ENCODE measurements at places on chromosomes 4 and X. TPM values are rescaled to one million over a fixed set of nuclear protein-coding genes. Genes with fewer than 3 reads are reported as not detected.

MAGEC3 gene
- not detected for total RNA-seq

TSPAN7 gene
- total RNA-seq: 13.5 TPM

SPACA5B gene
- not detected for total RNA-seq

GRCh38 chrX:139106069-139106468 lies 394.6 kb upstream of the FGF13 start:
- no peak for DNase-seq

DNA sequence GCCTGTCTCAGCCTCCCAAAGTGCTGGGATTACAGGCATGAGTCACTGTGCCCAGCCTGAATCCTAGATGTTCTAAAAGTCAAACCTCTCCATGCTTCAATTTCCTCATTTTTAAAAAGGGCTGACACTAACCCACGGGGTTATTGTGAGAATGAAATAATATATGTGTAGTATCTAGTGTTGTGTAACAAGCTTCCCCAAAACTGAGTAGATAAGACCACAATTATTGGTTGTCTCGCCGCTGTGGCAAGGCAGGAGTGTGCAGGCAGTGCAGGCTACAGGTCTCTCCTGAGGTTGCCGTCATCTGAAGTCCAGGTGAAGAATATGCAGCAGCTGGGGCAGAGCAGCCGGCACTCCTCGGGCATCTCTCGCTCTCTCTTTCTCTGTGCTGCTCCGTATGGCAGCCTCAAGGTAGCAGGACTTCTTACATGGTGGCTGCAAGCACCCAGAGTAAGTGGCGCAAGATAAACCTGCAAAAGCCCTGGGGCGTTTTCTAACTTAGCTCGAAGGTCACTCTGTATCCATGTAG lies 30.9 kb downstream of the RAB33B start:
- no peak for DNase-seq

GRCh38 chr4:112060212-112060611 lies 85.0 kb upstream of the FAM241A start:
- DNase-seq: no peak

GRCh38 chrX:70826715-70827114 lies 81.8 kb downstream of the TEX11 start:
- DNase-seq: no peak

GRCh38 chrX:115957862-115958490 lies 212.6 kb upstream of the AGTR2 start:
- no peak for DNase-seq

DNA sequence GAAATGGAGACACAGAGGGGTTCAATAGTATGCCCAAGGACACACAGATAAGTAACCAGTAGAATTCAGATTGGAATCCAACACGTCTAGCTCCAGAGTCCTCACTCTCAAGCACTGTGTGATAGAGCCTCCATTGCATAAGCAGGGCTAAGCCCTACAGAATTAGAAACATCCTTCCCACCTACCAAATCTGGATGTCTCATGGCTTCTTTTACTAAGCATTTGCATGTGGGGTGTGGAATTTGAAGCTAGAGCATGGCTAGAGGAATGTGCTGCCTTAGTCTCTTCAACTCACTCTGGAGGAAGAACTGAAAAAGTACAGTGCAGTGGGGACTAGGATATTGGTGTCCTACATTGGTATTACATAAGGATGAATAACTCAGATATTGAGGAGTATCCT lies 119.4 kb downstream of the MFAP3L start:
- DNase-seq: no peak

- DNase-seq: no peak
Observed at GRCh38 chr4:567457-568350, 8.4 kb downstream of the TMEM271 start.

- no peak for DNase-seq
Observed at GRCh38 chrX:39898147-39898546, 199.6 kb downstream of the BCOR start.

DNA sequence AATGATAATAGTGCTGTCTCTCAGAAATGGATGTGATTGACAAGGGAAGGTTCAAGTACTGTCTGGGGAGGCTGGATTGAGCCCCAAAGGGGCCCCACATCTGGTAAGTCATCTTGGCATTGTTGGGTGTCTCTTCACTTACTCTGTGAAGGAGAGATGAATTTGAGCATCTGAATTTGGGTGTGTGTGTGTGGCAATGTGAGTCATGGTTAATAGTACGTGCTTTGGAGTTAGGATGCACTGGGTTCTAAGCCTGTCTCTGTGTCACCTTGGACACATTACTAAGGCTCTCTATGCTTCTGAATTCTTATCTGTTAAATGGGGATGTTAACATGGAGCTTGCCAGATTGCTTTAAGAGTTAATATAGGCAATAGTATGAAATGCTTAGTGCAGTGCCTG lies 80.4 kb downstream of the FRAS1 start:
- DNase-seq: no peak

GRCh38 chrX:147846676-147847075 lies 65.0 kb upstream of the FMR1 start:
- DNase-seq: no peak

GRCh38 chrX:134423606-134424005 lies 36.4 kb upstream of the HPRT1 start:
- no peak for DNase-seq

GRCh38 chr4:120053911-120054310 lies 12.7 kb downstream of the MAD2L1 start:
- DNase-seq: no peak

- no peak for DNase-seq
Observed at GRCh38 chrX:130082244-130083106, 27.8 kb downstream of the ELF4 start.

GRCh38 chr4:1209821-1210220 lies 37.4 kb upstream of the SPON2 start:
- DNase-seq: no peak

GRCh38 chrX:137574102-137574783 lies 8.3 kb downstream of the ZIC3 start:
- no peak for DNase-seq

GRCh38 chrX:39841604-39842003 lies 256.2 kb downstream of the BCOR start:
- no peak for DNase-seq

DNA sequence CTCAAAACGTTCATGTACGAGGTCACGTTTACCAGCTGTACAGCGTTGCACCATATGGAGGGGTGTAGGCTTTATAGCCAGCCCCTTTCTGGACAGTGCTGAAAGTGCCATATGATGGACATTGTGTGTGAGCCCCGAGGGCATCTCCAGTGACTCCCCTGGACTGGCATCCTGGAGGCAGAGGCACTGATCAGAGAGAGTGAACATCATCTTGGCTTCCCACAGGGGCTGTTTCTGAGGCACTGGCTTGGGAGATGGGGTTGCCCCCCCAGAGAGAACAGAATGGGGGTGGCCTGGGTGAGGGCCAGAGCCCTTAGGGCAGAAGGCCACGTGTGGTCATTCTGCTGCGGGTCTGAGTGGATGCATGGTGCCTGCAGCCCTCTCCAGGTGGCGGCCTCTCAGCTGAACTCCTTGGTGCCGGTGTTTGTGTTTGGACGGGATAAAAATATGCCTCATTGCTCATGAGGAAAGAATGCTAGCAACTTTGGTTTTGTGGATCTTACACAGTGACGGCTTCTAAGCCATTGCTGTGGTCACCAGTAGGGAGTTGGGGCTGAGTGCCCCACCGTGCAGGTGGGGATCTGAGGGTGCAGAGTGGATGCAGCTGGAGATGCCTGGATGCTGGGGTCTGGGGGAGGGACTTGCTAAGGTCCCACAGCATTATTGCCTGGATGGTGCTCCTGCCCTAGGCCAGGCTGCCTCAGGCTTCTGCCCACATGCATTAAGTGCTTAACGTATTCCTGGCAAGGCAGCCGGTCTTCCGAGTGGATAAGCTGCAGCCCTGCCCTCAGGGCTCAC lies 3.4 kb downstream of the WFS1 start:
- no peak for DNase-seq

DNA sequence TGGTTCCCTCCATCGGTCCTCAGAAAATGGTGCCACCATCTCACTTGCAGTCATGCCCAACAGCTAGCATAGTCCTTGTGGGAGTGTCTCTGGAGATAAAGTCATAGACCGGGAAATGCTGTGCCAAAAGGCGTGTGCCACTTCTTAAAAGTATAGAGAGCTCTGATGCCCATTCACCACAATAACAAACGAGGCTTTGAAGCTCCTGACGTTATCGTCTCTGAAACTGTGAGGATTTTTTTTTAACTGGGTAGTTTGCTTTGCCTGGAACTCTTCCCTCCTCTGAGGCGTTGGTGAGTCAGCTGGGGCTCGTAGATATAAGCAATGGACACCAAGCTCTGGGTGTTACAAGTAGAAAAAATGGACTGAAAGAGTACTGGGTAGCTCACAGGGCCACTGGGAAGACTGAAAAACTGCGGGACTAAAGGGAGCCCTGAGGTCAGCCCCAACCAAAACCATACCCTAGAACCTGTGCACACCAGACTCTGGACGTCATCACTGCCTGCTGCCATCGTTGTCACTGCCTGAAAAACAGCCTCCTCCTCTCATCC lies 89.4 kb upstream of the TRIM2 start:
- no peak for DNase-seq

GRCh38 chrX:97619499-97619898 lies 735.8 kb downstream of the RPA4 start:
- no peak for DNase-seq

GRCh38 chr4:168859888-168860694 lies 150.0 kb downstream of the CBR4 start:
- no peak for DNase-seq

DNA sequence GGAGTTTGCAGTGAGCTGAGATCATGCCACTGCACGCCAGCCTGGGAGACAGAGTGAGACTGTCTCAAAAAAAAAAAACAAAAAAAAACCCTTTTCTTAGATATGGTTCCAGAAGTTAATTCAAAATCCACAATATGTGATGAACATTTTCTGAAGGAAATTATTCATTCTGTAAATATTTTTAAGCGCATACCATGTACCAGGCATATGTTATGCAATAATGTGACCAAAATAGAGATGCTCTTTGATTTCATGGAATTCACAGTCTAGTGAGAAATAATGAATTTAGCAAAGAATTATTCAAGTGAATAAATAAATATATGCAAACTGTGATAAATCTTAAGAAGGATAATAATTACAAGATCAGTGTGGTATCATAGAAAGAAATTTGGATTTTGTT lies 174.7 kb downstream of the GC start:
- no peak for DNase-seq

GRCh38 chr4:128544272-128544671 lies 256.7 kb upstream of the PGRMC2 start:
- no peak for DNase-seq

Measured in glomerular endothelial cell (primary cell).